Activated naive CD8-positive, alpha-beta T cell treated with anti-CD3 and anti-CD28 coated beads, Interleukin-2, amount 10 ng/mL, durations not matched to agents 7 days and 5 days (primary cell): ENCODE measurements at places on chromosomes 7 and 10. TPM values are rescaled to one million over a fixed set of nuclear protein-coding genes. Genes with fewer than 3 reads are reported as not detected.

GRCh38 chr7:71015252-71015900, 116.6 kb upstream of the GALNT17 start:
- no peak overlapping the region for H3K4me3 ChIP-seq
- DNase-seq = no peak
- H3K27me3 ChIP-seq = no peaks in the 10 kb centered on the region
- no peak overlapping the region for H3K27ac ChIP-seq

DNA sequence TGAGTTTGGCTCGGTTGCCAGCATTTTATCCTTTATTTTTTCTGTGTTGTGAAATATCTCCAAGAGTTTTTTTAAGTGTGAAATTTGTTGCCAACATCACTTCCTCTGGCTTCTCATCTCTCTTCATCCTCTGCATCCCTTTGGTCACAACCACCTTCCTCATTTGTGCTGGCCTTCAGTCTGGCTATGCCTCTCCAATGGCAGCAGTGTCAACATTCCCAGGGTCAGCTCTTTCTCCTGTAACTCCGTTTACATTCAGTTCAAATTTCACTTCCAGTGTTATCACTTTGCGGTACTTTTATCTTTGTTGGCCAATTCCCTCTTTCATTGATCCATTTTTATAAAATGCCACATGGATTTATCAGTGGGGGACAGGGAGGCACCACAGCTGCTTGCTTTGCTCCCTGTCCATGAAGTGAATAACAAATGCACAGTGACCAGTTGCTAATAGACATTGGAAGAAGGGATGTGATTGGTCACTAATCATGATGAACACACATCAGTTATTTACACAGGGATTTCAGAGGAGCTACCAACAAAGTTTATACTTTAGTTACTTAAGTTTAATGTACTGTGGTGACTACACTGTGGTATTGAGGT, 311.4 kb upstream of the LRGUK start:
- H3K4me3 ChIP-seq = no peak overlapping the region
- H3K27ac ChIP-seq = no peak overlapping the region
- no peak for DNase-seq
- H3K36me3 ChIP-seq = peaks cover 15% of the 10 kb centered on the region
- no peaks in the 10 kb centered on the region for H3K27me3 ChIP-seq

DNA sequence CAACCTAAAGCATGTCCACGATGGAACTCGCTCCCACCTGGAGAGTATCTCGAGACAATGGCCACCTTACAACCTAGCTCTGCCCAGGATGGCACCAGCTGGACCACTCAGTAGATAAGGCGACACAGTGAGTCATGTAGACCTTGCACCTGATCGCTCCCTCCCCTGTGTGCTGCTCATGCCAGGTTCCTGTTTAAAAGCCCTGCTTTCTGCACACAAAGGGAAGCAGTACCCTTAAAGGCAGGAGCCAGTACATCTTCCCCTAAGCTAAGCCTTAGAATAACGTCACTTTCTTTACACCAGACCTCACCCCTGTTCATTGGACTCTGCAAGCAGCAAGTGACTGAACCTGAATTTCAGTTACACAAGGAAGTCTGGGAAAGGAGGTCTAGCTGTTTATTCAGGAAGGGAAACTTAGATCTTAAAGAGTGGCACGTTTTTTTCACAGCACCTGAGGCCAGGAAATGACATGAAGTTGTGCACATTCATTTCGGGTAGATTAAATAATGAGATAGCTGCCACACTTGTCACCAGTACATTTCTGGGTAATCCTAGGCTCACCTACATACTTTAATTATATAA, 117.9 kb downstream of the MTPAP start:
- peaks cover 22% of the 10 kb centered on the region for H3K27me3 ChIP-seq
- peaks cover 5% of the 10 kb centered on the region for H3K36me3 ChIP-seq
- H3K4me1 ChIP-seq = peaks cover 16% of the 10 kb centered on the region

DNA sequence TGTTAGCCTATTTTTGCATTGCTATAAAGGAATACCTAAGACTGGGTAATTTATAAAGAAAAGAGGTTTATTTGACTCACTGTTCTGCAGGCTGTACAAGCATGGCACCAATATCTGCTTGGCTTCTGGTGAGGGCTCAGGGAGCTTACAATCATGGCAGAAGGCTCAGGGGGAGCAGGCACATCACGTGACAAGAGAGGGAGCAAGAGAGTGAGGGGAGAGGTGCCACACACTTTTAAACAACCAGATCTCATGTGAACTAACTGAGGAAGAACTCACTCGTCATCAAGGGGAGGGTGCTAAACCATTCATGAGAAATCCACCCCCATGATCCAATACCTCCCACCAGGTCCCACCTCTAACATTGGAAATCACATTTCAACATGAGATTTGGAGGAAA, 73.9 kb upstream of the ADCY1 start:
- no peak for DNase-seq
- no peak overlapping the region for H3K27ac ChIP-seq
- H3K36me3 ChIP-seq = no peaks in the 10 kb centered on the region
- H3K4me3 ChIP-seq = no peak overlapping the region
- H3K27me3 ChIP-seq = peaks cover 6% of the 10 kb centered on the region
- no peaks in the 10 kb centered on the region for H3K4me1 ChIP-seq

DNA sequence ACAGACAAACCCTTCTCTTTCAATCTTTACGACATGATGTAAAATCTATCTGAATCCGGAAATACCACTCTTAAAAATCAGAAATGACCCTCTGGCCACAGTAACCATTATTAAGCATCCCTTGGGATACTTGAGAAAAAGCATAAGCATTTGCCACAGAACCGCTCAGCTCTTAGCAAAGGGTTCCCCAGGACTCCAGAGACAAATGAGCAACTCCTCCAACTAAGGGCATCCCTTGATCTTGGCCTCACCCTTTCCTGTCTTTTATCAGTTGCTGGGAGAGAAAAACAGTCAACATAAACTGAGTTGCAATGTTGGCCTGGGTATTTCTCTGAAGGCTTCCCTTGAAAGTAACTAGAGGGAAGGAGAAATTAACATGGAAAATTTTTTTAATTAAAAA, 3.5 kb downstream of the PDLIM1 start:
- no peak for DNase-seq
- no peaks in the 10 kb centered on the region for H3K36me3 ChIP-seq
- H3K27ac ChIP-seq = no peak overlapping the region
- H3K4me1 ChIP-seq = peaks cover 15% of the 10 kb centered on the region
- H3K4me3 ChIP-seq = no peak overlapping the region

IQUB gene
- not detected for total RNA-seq
